ENCODE measurements at places on chromosomes 1 and 21.
A peak's percentile ranks its signal among the peaks of the same experiment; 100 is the strongest.

DNA sequence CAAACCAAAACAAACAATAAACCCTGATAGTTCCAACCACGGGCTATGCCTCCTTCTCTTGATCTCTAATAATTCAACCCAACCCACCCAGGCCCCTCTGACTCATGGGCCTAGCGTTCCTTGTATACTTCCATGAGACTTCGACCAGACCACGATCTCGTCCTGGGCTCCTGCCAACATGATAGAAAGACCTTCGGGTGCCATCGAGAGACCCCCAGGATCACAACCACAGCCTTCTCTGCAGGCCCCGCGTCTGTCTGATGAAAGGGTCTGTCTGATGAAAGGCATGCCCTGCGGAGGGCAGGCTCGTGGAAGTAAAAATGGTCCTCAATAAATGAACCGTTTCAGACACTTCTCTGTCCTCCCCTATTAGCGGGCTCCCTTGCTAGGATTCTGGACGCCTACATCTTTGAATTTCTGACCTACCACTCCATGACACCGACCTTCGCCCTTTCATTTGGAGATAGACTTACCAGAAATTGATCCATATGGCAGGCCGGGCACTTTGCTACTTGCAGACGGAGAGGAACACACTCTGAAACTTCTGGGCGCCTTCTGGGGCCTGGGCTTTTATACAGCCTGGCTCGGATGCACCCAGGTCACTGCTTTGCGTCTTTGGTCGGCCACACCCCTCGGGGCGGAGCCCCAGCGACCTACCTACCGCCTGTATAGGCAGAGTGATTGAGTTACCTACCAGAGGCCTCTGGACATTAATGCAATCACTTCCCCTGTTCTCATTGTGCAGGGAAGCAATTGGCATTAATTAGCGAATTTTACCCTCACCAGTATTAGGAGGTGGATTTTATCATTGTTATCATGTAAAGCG is 5.3 kb upstream of the KLF18 start:
- no peak for DNase-seq

DNA sequence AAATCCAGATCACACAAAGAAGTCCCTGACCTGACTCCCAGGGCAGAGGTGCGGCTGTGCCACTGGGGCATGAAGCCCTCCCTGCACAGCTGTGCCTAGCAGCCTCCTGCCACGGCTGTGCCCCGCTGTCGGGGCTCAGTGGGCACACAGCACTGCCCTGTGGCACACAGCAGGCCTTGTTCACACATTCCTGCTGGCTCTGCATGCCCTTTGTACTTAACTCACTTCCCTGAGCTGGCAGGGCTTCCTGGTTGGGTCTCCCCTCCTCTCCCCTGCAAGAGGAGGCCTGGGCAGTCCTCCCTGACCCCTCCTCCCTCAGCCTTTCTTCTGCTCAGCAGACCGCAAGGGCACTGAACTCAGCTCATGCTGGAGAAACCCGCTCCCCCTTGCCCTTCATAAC is 14.8 kb downstream of the LHX4 start:
- no peak for DNase-seq

- no peak for DNase-seq
Observed at GRCh38 chr1:180040034-180040433, 85.4 kb downstream of the CEP350 start.

GRCh38 chr1:56213068-56213467 is 366.3 kb downstream of the PLPP3 start:
- no peak for DNase-seq

- peak; percentile 19 for DNase-seq
Observed at GRCh38 chr21:36135391-36136102, 668 bp downstream of the CBR3 start.

DNA sequence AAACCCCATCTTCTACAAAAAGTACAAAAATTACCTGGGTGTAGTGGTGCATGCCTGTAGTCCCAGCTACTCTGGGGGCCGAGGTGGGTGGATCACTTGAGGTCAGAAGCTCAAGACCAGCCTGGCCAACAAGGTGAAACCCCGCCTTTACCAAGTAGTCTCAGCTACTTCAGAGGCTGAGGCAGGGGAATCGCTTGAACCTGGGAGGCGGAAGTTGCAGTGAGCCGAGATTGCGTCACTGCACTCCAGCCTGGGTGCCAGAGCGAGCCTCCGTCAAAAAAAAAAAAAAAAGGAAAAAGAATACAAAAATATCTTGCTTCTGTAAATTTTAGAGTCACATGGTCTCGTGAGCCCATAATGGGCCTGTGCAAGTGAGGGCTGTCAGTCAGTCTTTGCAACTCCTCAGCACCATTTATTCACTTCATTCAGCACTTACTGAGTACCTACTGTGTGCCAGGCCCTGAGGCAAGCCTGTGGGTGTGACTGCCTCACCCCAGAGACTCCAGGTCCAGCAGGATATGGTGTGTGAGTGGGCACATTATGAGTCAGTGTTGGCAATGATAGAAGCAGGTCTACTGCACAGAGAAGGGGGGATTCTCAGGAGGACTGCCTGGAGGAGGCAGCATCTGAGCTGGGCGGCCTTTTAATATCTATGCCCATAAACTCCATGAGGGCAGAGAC is 46.8 kb upstream of the TARDBP start:
- DNase-seq = peak; percentile 22

DNA sequence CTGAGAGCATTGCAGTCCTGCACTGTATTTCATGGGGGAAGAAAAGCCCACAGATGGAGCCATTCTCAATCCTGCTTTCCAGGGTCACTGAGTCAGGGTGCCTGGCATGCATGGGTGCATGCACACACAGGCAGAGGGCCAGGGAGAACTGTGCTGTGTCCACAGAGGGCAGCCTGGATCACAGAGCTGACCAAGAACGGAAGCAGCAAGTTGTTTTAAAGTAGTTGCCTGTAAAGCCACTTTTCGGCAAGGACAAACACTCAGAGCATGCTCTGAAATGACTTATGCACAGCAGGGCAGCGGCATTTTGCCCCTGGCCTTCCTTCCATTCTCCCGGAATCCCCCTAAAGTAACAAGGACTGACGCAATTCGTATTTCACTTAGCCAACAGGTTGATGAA is 3.6 kb downstream of the ERG start:
- DNase-seq = no peak
